Vagina (tissue), 2 donors: ENCODE measurements at places on chromosomes 13 and 19.

DNA sequence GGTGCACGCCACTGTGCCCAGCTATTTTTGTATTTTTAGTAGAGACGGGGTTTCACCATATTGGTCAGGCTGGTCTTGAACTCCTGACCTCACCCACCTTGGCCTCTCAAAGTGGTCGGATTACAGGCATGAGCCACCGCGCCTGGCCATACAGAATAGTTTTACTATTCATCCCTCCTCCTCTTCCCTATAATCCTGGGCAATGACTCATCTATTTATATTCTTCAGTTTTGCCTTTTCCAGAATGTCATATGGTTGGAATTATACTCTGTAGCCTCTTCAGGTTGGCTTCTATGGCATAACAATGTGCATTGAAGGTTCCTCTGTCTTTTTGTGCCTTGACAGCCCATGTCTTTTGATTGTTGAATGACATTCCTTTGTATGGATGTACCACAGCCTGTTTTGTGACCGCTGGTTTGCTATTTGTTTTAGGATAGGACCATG, 22.2 kb upstream of the LRP3 start:
- DNase-seq = no peak

- no peak for DNase-seq
These were observed 12.1 kb downstream of the FUT6 start for GRCh38 chr19:5827342-5827890.

- DNase-seq = no peak
These were observed 84.3 kb downstream of the EPSTI1 start for GRCh38 chr13:42907745-42908144.

DNA sequence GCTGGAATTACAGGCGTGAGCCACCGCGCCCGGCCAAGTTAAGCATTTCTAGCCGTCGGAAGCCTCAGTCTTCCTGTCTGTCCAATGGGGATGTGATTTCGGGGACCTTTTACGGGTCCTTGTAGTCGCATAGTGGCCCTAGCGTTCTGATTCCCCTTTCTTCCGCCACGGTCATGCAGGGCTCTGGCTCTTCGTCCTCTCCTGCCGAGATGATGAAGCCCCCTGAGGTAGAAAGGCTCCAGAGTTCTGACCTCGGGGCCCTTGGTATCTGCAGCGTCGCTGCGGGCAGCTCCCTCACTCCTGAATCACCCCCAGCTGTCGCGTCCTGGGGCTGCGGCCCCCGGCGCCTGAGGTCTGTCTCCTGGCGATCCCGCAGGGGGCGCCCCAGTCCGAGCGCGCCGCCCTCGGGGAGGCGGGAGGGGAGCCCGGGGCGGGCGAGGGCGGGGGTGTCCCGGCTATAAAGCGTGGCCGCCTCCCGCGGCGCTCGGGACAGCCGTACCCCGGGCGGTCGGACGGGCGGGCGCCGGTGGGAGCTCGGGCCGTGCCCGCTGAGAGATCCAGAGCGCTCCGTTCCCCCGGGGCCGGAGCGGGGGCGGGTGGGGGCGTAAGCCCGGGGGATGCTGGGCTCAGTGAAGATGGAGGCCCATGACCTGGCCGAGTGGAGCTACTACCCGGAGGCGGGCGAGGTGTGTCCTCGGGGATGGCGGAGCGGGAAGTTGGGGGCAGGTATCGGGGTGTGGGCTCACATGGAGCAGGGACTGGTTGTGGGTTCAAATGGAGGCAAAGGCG, at the start of gene FOXA3:
TSS of gene FOXA3 (plus strand) at position 487 of the 789 bp plus-strand sequence. CDS start at position 618, 131 bp downstream.
- peak; percentile 82 for DNase-seq

DNA sequence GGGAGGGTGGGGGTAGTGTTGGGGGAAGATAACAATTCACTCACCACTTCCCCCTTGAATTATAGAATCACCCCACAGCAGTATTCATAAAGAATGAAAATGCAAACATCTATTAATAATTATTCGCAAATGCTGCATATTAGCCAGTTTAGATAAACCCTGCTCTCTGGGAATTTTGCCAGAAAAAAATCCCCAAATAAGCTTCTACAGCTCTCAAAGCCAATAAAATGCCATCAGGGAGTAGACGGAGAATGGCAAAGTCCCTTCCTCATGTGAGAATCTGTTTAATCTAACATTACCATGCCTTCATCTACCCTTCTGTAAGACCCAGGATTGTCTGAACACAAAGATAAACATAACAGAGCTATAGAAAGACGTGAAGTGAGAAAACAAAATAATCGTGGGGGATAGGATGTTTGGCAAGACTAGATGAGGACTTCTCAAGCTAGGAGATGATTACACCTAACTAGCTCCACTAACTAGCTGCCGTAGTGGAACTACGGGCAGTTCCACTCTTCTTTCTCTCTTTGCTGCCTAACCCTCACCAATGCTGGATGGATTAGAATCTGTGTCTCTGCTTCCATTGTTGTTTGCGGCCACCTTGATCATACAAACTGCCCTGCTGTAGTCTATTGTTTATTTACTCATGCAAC, 32.4 kb upstream of the CACNA1A start:
- DNase-seq = no peak

DNA sequence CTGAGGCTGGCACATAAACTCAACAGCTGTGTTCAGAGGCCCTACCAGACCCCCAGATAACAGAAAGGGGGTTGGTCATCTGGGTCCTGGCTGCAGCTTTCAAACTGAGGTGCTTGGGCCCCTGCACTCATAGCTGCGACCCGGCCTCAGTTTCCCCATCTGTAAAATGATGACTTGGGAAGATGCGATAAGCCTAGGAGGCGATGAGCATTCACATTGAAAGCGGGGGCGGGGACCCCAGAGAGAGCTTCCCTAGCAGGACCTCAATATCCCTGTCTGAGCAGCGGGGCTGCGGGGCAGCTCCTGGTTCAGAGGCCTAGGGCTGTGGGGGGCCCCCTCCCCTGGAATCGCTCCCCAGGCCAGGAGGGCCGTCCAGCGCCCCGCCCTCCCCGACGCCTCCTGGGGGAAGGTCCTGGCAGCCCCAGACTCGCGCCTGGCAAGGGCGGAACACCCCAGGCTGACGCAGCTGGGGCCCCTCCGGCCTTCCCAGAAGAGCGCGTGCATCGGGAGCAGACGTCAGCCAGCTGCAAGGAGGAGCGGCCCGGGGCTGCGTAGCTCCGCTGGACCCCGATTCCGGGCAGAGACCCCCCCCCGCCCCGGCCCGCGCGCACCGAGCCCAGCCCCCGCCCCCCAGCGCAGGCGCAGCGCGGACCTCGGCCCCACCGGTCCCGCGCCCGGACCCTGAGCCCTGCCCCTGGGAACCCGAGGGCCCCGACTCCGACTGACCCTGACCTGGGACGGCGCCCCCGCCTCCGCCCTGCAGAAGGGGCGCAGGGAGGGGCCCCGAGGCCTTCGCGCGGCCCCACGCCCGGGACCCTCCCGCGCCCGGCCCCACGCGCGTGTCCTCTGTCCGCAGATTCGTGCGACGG, 3.5 kb downstream of the FSTL3 start:
- no peak for DNase-seq

DNA sequence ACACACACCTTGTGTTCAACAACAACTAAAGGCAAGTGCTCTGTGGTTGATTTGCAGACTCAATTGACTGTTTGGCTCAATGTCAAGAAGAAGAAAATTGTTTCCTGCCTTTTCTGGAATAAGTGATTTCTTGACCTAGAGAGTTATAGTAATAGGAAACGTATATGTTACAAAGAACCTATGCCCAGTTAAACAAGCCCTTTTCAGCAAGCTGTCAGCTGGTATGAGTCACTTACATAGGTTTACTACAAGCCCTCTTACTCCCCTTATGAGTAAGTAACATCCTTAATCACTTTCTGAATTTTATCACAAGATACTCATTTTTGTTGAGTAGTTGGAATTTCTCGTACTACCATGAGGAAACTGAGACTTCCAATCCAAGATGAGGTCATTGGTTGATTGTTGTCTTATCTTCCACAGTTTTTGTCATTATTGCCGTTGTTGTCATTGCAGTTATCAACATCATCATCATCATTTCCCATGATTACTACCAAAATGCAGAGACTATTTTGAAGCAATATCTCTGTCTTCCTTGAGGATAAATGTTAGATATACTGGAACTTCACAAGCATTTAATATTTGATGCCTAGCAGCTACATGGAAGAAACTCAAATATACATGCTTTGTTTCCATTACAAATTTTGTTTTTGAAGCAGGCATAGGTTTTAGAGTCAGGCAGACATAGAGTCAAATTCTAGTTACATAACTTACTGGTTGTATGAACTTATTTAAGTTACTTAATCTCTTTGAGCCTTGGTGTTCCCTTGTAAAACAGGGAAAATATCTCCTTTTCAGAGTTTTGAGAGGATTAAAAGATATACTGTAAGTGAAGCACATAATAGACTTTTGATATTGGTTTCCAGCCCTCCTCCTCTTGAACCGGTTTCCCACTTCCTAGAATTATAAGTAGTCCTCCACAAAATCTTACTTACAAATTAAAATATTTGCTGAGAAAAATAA, 106.0 kb downstream of the RAP2A start:
- DNase-seq = no peak
